ENCODE measurements at places on chromosomes 13 and 19. TPM values are rescaled to one million over a fixed set of nuclear protein-coding genes. Genes with fewer than 3 reads are reported as not detected.

The NPAS1 gene
- total RNA-seq = 0.50 TPM

The IGFL1 gene
- not detected for total RNA-seq

The CSNK1G2 gene
- total RNA-seq = 59.4 TPM

The ZNF350 gene
- 10.7 TPM for total RNA-seq

The NCR1 gene
- total RNA-seq = not detected
